ENCODE measurements at places on chromosomes 3 and 15. TPM values are rescaled to one million over a fixed set of nuclear protein-coding genes. Genes with fewer than 3 reads are reported as not detected.

Gene ZNF106
- total RNA-seq, result 34.4 TPM

Gene CPN2
- total RNA-seq, result not detected

Gene WDR72
- total RNA-seq, result not detected

Gene FBXO40
- not detected for total RNA-seq

Gene TMEM202
- total RNA-seq, result not detected
